ENCODE measurements at places on chromosomes 6 and 20. TPM values are rescaled to one million over a fixed set of nuclear protein-coding genes. Genes with fewer than 3 reads are reported as not detected.

The MUC21 gene
- polyA plus RNA-seq, result not detected

The CST4 gene
- not detected for polyA plus RNA-seq

The GCNT2 gene
- 1.3 TPM for polyA plus RNA-seq

The C20orf141 gene
- polyA plus RNA-seq, result not detected

The CPXM1 gene
- 0.56 TPM for polyA plus RNA-seq

The GPR63 gene
- 0.10 TPM for polyA plus RNA-seq

The ATP9A gene
- polyA plus RNA-seq, result not detected

The ENPP1 gene
- not detected for polyA plus RNA-seq

The SLC25A27 gene
- polyA plus RNA-seq, result not detected

The TCF15 gene
- not detected for polyA plus RNA-seq

The RGS17 gene
- not detected for polyA plus RNA-seq

The INSM1 gene
- not detected for polyA plus RNA-seq

The RNF144B gene
- polyA plus RNA-seq, result 3.0 TPM

The RPN2 gene
- 236 TPM for polyA plus RNA-seq

The TNXB gene
- polyA plus RNA-seq, result not detected

The PEX3 gene
- 19.2 TPM for polyA plus RNA-seq

The SNX5 gene
- 58.6 TPM for polyA plus RNA-seq

The FOXA2 gene
- polyA plus RNA-seq, result not detected

The BMP7 gene
- not detected for polyA plus RNA-seq

The PRND gene
- not detected for polyA plus RNA-seq

The FAM229B gene
- 15.4 TPM for polyA plus RNA-seq

The BMP5 gene
- polyA plus RNA-seq, result not detected

The LAMA2 gene
- not detected for polyA plus RNA-seq

The LY6G5C gene
- polyA plus RNA-seq, result 7.6 TPM

The RBM24 gene
- polyA plus RNA-seq, result not detected

The BPIFB3 gene
- polyA plus RNA-seq, result not detected

The DEFB132 gene
- not detected for polyA plus RNA-seq

The NHSL1 gene
- not detected for polyA plus RNA-seq

The PAK5 gene
- polyA plus RNA-seq, result not detected

The BCAS4 gene
- 51.5 TPM for polyA plus RNA-seq

The NOX3 gene
- polyA plus RNA-seq, result not detected

The CCN5 gene
- not detected for polyA plus RNA-seq

The HLA-DRB1 gene
- 127 TPM for polyA plus RNA-seq

The TP53TG5 gene
- polyA plus RNA-seq, result not detected

The MUCL3 gene
- polyA plus RNA-seq, result not detected

The SLC22A3 gene
- not detected for polyA plus RNA-seq

The CPNE1 gene
- 392 TPM for polyA plus RNA-seq

The PXDC1 gene
- polyA plus RNA-seq, result not detected

The FRK gene
- not detected for polyA plus RNA-seq

The SMLR1 gene
- not detected for polyA plus RNA-seq

The TAGAP gene
- 98.2 TPM for polyA plus RNA-seq

The SDC4 gene
- polyA plus RNA-seq, result not detected

The C6orf58 gene
- polyA plus RNA-seq, result not detected

The VGLL2 gene
- not detected for polyA plus RNA-seq

The DEFB114 gene
- not detected for polyA plus RNA-seq

The LRRC73 gene
- polyA plus RNA-seq, result not detected

The RIPOR3 gene
- polyA plus RNA-seq, result 2.4 TPM

The WFDC5 gene
- polyA plus RNA-seq, result not detected

The THEMIS gene
- 212 TPM for polyA plus RNA-seq

The LPA gene
- not detected for polyA plus RNA-seq

The ECT2L gene
- polyA plus RNA-seq, result 0.05 TPM

The OGFRL1 gene
- 2.3 TPM for polyA plus RNA-seq

The CARMIL1 gene
- polyA plus RNA-seq, result 1.9 TPM

The LST1 gene
- 13.4 TPM for polyA plus RNA-seq

The MED20 gene
- 4.3 TPM for polyA plus RNA-seq

The SYNDIG1 gene
- polyA plus RNA-seq, result not detected

The CALHM6 gene
- 49.3 TPM for polyA plus RNA-seq

All from naive thymus-derived CD8-positive, alpha-beta T cell (primary cell).